Activated CD4-positive, alpha-beta T cell treated with anti-CD3 and anti-CD28 coated beads, Interleukin-2, amount 50 U/mL, for 1 hour (primary cell): ENCODE measurements at places on chromosomes 5 and 9.

DNA sequence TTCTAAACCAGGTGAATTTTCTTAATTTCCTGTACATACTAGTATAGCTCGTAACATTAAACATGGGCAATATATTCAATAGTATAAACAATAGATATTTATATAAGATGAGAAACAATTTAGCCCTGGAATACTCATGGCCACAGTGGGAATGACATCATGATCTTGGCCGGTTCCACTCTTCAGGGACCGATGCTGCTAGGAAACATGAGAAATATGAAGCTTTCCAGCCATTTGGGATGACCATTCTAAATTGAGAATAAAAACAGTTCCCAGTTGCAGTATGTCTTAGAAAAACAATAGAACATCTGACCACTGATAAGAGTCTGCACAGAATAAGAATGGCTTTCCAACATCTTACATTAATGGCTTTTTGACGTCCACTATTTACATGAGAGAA lies 33.3 kb upstream of the SLCO6A1 start:
- no peak for DNase-seq

GRCh38 chr5:25570067-25570583 lies 925.3 kb upstream of the CDH10 start:
- no peak for DNase-seq

DNA sequence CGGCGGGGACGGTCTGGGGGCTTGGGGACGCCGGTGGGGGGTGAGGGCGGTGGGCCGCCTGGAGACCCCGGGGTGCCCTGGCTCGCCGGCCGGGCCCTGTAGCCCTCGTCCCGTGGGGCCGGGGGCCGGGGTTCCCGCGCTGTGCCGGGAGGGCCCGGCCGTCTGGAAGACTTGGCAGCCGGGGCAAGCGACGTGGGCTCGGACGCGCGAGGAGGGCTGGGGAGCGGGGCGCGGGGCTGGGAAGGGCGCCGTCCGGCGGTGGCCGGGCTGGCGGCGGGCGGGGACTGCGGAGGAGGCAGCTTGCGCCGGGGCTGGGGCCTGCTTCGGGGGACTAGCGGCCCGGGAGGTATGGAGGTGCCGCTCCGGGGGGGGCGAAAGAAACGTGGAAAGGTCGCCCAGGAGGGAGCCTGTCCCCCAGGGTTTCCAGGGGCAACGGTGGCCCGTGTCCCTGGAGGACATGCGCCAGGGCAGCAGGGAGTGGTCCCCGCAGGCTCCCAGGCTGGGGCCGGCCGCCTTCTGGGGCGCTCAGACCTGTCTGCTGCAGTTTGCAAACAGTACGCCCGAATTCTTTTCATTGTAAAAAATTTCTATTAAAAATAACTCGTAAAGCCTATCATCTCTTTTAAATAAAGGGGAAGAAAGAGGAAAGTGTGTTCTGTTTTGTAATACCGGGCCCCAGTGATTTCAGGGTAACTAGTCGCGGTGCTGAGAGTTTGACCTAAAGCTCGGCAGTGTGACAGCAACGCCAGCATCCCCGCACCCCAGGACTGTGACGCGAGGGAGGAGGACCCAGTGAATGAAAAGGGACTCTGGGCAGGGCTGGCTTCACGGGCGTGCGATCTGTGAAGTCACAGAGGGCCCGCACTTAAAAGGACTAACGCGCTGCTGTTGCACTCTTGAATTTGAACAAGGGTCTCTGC lies 752 bp upstream of the ANKH start:
- peak; percentile 58 for DNase-seq

- no peak for DNase-seq
Observed at GRCh38 chr5:81989204-81989603, 17.4 kb downstream of the ATG10 start.

DNA sequence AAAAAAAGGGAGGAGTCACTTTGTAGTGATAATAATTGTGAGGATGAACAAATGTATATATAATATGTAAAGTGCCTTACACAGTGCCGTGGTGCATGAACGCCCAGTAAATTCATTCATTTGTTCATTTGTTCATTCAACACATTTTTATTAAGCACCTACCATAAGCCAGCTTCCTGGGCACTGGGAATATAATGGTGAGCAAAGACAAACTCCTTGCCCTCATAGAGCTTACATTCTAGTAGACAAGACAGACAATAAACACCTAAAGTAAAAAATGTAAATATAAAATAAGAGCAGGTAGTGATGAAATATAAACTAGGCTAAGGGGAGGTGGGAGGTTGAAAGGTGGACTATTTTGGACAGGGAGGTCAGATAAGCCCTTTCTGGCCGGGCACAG lies 32.0 kb downstream of the SPRY4 start:
- DNase-seq, result no peak

GRCh38 chr9:90176901-90177300 lies 465.7 kb downstream of the DIRAS2 start:
- no peak for DNase-seq

DNA sequence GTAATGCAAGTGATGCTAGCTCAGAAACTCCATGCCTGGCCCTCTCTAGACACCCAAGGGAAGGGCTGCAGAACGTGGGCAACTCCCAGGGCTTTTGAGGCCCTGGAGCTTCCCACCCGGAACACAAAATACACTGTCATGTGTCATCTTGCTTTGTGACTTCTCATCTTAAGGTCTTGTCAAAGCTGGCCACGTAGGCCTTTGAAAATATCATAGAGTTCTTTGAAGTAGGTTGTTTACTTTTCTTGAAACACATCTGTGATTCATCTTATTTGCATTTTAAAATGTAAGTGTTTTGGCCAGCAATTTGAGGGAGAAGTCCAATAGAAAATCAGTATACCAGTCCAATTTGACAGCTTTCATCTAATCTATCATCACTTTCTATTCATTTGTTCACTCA lies 40.2 kb upstream of the PALM2AKAP2 start:
- DNase-seq, result no peak

- DNase-seq, result no peak
Observed at GRCh38 chr9:125893277-125893676, 146.1 kb downstream of the PBX3 start.

DNA sequence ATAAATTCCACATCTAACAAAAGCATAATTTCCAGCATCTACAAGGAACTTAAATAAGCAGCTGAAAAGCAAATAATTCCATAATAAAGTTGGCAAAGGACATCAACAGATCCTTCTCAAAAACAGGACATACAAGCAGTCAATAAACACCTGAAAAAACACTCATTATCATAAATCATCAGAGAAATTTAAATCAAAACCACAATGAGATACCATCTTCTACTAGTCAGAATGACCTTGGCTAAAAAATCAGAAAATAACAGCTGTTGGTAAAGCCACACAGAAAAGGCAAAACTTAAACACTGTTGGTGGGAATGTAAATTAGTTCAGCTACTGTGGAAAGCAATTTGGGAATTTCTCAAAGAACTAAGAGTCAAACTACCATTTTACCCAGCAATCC lies 1371.1 kb upstream of the ACO1 start:
- DNase-seq, result no peak

- DNase-seq, result no peak
Observed at GRCh38 chr9:32503008-32503407, 23.0 kb downstream of the RIGI start.

DNA sequence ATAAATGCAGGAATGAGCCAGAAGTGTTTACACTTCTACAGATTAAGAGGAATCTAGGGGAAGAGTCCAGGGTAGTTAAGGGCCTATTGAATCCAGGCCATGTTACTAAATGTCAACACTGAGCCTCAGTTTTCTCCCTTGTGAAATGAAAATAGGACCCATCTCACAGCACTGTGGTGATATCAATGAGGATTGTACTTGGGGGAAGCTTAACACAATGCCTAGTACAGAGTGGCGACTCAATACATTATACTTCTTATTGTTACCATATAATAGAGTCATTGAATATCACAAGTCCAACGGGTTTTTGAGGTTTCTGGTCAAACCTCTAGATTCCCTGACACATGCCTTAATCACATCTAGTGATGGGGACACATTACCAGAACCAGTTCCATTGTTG lies 4.6 kb downstream of the TRUB2 start:
- no peak for DNase-seq
